ENCODE measurements at places on chromosomes 1 and 21.
A peak's percentile ranks its signal among the peaks of the same experiment; 100 is the strongest.

GRCh38 chr1:36748466-36748865 lies 265.8 kb upstream of the CSF3R start:
- DNase-seq = no peak

- no peak for DNase-seq
Measured at GRCh38 chr1:207389728-207390464, 64.2 kb upstream of the CR2 start.

- DNase-seq = no peak
Measured at GRCh38 chr1:8659593-8659992, 157.8 kb downstream of the RERE start.

GRCh38 chr1:211830055-211830327 lies 572 bp downstream of the LPGAT1 start:
- no peak for DNase-seq

DNA sequence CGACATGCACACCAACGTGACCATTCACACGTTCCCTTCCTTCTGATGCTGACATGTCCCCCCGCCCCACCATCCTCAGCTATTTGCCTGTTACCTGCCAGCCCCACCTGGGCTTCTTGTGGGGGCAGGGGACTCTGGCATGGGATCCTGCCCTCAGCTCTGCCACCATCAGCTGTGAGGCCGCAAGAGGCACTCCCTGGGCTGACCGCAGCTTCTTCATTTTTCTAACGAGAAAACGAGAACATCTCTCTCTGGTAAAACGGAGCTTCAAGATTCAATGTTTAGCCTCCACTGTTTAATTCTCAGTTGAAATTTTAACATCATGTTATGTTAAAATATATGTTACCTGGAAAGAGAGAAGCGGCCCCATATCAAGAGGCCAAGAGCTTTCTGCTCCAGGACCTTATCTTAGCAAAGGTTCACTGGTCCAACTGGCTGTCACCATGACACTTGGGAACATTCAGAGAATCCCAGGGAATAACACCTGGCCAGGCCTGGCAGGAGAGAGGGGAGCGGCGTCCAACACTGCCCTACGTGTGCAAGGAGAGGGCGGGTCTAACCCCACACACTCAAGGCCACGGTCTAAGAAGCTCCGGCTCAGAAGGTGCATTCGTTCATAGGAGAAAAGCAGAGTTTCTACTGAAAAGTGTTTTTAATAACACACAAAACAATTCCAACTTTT lies 51.3 kb downstream of the HLCS start:
- DNase-seq = no peak

DNA sequence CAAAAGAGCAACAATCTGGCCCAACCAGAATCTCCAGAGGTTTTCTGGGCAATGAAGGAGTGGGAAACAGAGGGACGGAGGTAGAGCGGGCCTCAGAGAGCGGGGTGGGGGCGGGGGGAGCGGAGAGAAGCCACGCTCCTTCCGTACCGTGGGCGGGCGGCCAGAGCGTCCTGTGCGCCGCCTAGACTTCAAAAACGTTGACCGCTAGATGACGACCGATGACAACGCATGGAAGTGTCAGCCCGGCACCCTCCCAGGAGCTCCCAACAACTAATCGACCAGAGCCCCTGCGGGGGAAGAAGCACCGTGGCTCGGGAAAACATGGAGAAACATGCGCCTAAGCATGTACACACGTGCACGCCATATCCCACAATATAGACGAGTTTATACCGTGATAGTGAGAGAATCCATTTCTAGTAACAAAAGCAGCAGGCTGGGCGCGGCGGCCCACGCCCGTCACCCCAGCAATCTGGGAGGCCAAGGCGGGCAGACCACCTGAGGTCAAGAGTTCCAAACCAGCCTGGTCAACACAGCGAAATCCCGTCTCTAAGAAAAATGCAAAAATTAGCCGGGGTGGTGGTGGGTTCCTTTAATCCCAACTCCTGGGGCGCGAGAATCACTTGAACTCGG lies 131.9 kb downstream of the LIPI start:
- DNase-seq = no peak

DNA sequence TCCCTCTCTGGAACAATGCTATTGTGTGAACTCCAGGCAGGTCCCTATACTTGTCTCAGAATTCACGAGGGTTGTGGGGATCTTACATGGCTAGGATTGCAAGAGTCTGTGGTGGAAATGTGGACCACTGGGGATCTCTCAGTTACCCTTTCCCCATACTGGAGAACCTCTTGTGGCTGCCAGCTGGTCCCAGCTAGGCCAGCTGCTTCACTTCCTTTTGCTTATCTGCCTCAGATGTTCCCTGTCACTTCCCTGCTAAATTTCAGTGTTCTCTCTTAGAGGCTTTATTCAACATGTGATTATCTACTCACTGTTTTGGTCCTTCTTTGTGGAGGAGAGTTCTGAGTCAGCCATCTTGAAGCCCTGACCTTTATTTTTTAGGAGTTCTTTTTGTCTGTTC lies 75.9 kb upstream of the SAMD13 start:
- DNase-seq = no peak

GRCh38 chr1:118321840-118322239 lies 136.8 kb upstream of the SPAG17 start:
- no peak for DNase-seq

DNA sequence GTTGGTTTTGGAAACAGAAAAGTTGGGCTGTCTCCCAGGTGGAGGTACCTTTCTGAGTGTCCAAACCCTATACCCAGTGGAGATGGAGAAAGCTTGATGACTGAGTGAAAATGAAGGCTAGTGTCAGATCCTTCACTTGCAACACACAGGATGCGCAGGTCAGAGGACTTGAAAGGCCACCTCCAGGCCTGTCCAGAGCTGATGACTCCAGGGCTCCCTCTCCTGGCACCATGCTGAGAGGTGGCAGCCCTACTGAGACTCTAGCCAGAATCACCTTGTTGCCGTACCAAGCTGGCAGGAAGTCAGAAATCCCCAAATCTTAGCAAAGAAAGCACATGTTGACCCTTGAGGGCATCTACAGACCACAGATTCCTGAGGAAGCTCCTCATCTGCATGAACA lies 16.4 kb downstream of the KNCN start:
- no peak for DNase-seq

DNA sequence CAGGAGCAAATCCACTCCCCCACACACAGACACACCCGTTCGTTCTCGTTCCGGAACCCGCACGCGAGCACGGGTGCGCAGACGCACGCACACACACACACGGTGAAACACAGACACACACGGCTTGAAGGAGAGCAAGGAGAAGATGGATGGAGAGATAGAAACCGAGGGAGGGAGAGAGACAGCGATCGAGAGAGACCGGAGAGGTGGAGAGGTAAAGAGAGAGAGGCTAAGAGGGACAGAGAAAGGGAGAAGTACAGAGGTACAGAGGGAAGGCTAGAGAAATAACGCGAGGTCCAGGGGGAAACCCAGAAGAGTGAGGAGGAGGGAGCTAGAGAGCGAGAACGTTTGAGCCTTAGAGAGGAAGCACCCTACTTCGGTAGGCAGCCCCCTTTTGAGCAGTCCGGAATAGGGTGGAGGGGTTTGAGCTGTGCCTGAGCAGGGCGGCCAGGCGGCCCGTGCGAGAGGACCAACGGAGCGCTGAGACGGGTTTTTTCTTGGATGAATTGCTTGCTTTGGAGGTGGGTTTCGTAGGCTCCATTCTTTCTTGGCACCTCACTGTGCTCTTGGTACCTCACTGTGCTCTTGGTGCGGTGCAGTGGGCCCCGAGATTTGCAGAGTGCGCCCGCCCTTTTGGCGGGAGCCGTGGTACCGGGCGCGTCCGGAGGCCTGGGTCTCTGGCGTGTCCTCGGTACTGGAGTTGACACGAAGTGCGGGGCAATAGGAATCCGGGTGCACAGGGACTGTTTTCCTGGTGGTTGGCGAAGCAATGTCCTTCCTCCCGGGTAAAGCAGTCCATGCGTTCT lies 88.4 kb upstream of the RHOU start:
- no peak for DNase-seq

GRCh38 chr1:185132534-185132933 lies 24.2 kb downstream of the TRMT1L start:
- DNase-seq = no peak

DNA sequence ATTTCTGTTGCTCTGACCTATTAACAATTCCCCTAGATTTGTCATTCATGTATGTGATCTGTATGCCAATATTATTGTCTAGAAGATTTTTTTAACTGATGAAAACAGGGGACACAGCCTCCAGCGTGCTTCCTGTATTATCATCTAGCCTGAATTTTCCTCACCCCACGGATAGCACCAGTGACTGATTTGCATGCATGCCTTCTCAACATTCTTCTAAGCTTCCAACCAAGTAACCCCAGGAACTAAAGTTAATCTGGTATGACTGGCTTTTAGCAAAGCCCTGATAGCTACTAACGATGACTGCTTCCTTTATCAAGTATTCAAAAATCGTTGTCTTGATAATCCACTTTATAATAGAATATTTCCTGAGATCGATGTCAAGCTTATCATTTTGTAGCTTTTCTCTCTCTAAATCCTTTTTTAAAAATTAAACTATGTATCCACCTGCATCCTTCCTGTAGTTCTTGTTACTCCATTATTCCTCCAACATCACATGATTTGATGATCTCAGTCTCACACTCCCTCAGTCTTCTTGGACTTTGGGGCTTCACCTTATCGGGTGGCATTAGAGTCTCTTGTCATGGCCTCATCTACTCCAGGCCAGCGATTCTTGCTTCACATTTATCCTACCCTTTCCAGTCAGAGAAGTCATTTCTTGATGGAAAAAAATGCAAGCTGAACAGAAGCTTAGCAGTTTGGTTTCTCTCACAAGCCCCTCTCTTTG lies 19.0 kb downstream of the BCAR3 start:
- no peak for DNase-seq

- no peak for DNase-seq
Measured at GRCh38 chr1:151635479-151636072, 23.7 kb downstream of the SNX27 start.

- no peak for DNase-seq
Measured at GRCh38 chr1:206430031-206430983, 40.0 kb upstream of the IKBKE start.

DNA sequence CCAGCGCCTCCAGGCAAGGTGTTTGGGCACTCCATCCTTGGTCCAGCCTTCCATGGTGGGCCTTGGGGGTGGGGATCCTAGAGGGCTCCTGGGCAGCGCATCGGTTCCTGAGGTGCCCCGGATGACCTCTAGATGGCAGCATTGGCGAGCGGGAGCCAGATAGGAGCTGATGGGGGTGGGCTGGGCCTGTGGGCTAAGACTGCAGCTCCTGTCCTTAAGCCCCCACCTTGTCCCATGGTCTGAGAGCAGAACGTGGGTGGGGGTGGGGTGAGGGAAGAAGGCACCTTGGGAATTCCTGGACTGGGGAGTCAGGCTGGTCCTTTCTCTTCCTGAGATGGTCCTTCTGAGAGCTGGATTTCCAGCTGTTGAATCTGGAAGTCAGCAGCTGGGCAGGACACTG lies 93.4 kb upstream of the CSF3R start:
- peak; percentile 15 for DNase-seq

GRCh38 chr1:22650089-22650693 lies 2.8 kb upstream of the C1QB start:
- DNase-seq = no peak

DNA sequence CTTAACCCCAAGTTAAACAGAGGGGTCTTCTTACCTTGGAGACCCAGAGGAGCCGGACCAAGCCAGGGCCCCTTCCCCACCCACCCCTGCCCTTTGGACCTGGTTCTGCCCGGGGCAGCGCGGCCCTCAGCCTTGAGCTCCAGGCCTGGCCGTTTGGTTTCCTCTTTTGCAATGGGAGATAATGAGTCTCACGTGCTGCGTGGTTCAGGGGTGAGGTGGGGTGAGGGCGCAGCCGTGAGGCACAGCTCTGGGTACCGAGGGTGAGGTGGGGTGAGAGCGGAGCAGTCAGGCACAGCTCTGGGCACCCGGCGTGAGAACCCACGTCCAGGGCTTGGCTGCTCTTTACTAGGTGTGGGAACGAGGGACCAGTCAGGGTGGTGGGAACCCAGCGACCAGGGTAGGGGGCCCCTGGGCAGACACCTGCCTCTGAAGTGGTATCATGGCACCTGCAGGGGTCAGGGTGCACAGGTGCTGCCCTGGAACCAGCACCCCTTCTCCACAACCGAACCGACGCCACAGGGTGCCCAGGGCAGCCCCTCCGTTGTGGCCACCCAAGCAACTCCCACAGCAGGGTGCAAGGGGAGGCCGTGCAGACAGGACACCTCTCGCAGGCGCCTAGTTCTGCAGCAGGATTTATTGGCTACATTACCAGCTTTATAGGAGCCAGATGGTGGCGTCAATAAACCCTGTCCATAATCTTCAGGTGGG lies 182.2 kb downstream of the PRDM16 start:
- no peak for DNase-seq

GRCh38 chr1:31372751-31373055 lies 173 bp downstream of the FABP3 start:
- DNase-seq = no peak

DNA sequence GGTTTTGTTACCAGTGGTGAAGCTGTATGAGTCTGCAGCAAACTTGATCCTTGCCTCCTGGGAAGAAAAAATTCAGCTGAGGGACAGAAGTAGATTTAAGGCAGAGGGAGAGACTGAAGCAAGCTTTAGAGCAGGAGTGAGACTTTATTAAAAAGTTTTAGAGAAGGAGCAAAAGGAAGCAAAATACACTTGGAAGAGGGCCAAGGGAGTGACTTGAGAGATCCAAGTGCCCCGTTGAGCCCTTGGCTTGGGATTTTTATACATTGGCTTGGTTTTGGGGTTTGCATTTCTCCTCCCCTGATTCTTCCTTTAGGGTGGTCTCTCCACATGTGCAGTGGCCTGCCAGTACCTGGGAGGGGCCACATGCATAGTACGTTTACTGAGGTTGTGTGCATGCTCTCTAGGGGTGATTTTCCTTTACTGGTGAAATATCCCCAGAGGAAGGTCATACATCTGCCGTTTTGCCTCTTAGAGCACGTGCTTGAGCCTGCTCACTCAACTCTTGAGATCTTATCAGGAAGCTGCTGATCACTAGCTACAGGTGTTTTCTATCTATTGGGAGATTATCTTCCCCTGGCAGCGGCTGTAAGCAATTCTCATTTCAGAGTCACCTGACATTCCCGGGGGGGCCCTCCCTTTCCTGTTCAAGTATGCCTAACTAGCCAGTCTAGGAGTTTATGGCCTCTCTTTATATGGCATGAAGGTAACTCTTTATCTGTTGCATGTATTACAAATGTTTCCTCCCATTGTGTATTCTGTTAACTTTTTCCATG lies 20.3 kb downstream of the FASLG start:
- no peak for DNase-seq

- no peak for DNase-seq
Measured at GRCh38 chr21:43300496-43301408, 126.2 kb downstream of the SIK1 start.

DNA sequence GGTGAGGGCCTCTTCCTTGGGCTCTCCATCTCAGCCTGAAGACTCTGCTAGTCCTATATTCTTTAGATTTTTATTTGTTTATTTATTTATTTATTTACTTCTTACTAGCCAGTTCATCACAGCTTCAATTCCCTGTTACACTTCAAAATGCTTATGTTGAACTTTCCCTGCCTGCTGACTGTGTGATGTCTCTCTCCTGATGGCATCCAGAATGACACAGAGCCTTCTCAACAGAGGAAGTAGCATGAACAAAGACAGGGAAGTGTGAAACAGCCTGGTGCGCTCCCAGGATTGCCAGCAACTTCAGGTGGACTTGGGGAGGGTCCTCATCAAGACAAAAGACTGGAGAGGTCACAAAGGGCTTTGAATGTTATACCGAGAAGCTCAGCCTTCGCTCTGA lies 4.3 kb upstream of the IPO13 start:
- DNase-seq = no peak

GRCh38 chr1:184197831-184198230 lies 146.3 kb downstream of the TSEN15 start:
- no peak for DNase-seq
